AG04449 (cell line): ENCODE measurements at places on chromosomes 3 and 15.

GRCh38 chr3:24680214-24680967 lies 185.7 kb upstream of the THRB start:
- no peak for DNase-seq

DNA sequence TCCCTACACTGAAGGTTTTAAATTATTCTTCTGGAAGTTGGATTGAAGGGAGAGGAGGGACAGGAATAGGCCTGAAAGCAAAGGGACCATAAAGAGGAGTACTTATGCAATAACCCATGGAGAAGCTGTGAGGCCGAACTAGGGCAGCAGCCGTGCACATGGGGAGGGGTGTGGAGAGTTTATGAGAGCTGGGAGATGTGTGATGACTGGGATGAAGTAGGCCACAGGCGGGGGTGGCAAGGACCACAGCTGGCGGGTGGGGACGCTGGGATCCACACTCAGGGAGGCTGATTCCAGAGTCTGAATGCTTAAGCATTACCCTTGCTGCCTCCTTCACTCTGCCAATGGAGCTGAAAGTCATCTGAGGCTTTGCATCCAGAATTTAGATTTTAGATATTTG lies 123.8 kb downstream of the ARNT2 start:
- DNase-seq: no peak

GRCh38 chr3:71587958-71588357 lies 4.4 kb upstream of the FOXP1 start:
- no peak for DNase-seq

- DNase-seq: no peak
Observed at GRCh38 chr3:154598166-154598565, 168.2 kb upstream of the GPR149 start.

- no peak for DNase-seq
Observed at GRCh38 chr3:108959017-108959416, 5.3 kb upstream of the GUCA1C start.

- DNase-seq: no peak
Observed at GRCh38 chr3:142973217-142974009, 9.9 kb upstream of the PAQR9 start.

DNA sequence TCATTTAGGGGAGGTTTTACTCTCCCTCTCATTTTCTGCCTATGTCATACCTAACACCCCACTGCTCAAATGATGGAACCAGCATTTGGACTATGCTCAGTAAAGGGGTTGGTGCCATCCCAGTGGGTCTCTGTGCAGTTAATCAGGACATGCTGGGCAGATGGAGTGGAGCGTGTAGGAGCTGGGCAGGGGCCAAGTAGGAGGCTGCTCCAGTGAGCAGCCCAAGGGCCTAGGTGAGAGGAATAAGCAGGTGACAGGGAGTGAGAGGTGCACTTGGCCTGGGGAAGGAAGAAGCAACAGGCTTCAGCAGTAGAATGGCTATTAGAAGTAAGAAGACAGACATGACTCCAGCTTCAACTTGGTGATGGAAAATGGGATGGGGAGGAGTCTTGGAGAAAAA lies 72.2 kb downstream of the EPHB1 start:
- DNase-seq: no peak

DNA sequence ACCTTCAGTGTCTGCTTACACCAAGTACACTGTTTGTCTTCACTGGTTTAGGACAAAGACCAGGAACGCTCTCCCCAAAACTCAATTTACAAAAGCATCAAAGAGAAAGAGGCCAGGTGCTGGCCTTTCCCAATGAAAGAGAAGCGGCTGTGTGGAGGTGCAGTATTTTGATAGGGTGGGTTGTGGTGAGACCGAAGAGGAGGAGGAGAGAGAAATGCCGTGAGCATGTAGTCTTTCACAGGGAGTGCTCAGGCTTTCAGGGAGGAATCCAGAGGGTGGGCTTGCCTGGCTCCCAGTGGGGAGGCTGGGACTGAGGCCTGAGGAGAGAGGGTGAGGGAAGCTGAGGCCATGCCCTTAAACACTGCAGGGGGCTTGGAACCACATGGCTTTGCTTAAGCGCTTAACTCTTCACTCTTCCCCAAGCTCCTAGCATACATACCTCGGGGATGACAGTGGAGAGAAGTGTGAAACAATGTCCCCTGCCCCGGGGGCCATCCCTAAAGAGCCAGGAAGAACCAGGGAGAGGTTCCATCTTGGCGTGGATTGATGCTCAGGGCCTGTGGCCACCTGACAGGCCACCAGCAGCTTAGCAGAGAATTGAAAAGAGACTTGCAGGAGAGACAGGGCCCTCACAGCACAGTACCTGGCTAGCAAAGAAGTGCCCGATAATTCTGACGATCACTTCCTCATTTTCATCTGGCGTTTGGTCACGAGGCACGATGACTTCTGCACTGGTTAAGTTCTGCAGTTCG lies 60.5 kb downstream of the SENP2 start:
- no peak for DNase-seq

DNA sequence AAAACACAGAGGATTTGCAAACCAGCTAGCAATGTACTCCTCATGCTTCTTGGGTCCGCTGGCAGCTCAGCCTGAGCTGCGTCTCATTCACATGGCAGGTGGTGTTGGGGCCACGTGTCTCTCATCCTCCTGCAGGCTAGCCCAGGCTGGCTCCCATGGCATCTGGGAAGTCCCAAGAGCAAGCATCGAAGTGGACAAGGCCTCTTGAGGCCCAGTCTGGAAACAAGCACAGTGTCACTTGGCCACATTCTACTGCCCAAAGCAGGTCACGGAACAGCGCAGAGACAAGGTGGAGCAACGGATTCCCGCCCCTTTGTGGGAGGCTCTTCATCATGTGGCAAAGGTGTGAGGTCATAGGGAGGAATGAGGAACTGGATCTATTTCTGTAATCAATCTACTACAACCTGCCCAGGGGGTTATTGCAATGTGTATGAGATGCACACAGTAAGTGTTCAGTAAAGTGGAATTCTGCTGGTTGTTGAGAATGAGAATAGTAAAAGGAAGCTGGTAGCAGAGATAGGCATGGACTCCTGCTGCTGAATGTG lies 128.3 kb downstream of the TPRA1 start:
- DNase-seq: no peak
